ENCODE measurements at places on chromosomes 2 and 18. TPM values are rescaled to one million over a fixed set of nuclear protein-coding genes. Genes with fewer than 3 reads are reported as not detected.

DNA sequence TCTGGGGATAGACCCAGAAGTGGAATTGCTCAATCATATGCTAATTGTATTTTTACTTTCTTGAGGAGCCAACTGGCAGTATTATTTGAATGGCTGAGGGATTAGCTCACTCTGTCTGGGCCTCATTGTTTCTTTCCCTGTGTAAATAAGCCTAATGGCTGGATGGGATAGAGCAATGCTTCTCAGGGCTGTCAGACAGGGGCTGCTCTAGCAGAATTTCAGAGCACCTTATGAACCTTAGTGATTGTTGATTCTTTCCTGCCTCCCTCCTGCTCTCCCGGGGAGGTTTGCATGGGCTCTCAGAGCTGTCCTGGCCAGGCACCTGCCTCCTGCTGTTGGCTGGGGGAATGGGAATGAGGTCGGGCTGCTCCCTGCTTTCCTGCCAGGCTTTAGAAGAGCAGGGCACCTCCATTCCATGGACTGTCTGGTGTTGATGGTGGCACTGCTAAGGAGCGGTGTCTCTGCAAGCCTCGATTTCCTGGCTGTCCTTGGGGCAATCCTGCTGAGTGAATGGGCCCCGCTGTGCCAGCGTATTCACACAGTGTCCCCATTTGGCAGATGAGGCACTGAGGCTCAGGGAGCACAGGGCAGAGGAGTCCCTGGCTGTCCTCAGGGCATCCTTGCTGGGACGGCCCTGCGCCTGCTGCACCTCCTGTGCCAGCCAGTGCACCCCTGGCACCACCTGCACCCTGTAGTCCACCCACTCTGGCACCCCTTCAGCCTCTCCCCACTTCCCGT lies 468.2 kb upstream of the HS6ST1 start:
- no peaks in the 10 kb centered on the region for H3K36me3 ChIP-seq
- no peaks in the 10 kb centered on the region for H3K27me3 ChIP-seq
- DNase-seq, result no peak
- no peak overlapping the region for H3K27ac ChIP-seq

DLGAP1 gene
- total RNA-seq, result 0.45 TPM

GRCh38 chr2:240437861-240438809 lies 2.7 kb downstream of the GPC1 start:
- peaks cover 19% of the 10 kb centered on the region for H3K27me3 ChIP-seq
- H3K4me3 ChIP-seq, result no peak overlapping the region
- H3K4me1 ChIP-seq, result peaks cover 14% of the 10 kb centered on the region
- DNase-seq, result peak; percentile 75
- H3K36me3 ChIP-seq, result no peaks in the 10 kb centered on the region

DNA sequence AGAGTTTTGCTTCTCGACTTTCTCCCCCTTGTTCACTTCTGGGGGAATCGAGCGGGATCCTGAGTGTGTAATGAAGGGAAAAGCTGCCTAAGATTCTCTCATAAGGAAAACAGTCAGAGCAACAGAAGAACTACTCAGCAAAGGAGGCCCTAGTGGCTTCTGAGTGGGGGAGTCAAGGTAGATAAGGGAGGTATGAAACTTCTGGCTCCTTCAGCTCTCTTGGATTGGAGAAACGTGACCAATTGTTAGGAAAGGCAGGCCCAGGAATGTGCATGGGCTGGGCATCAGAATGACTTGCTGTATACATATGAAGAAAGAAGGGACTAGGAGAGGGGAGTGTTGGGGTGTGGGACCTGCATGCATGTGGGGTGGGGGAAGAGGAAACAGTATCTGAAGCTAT lies 73.1 kb downstream of the KCNS3 start:
- peaks cover 2% of the 10 kb centered on the region for H3K27me3 ChIP-seq
- DNase-seq, result no peak
- no peaks in the 10 kb centered on the region for H3K4me1 ChIP-seq
- H3K27ac ChIP-seq, result no peak overlapping the region
- H3K36me3 ChIP-seq, result no peaks in the 10 kb centered on the region

- H3K4me1 ChIP-seq, result no peaks in the 10 kb centered on the region
- no peak overlapping the region for H3K4me3 ChIP-seq
- H3K27ac ChIP-seq, result no peak overlapping the region
- peaks cover 4% of the 10 kb centered on the region for H3K27me3 ChIP-seq
- H3K36me3 ChIP-seq, result no peaks in the 10 kb centered on the region
These were observed 157.5 kb upstream of the CAVIN2 start for GRCh38 chr2:192004188-192004963.

DNA sequence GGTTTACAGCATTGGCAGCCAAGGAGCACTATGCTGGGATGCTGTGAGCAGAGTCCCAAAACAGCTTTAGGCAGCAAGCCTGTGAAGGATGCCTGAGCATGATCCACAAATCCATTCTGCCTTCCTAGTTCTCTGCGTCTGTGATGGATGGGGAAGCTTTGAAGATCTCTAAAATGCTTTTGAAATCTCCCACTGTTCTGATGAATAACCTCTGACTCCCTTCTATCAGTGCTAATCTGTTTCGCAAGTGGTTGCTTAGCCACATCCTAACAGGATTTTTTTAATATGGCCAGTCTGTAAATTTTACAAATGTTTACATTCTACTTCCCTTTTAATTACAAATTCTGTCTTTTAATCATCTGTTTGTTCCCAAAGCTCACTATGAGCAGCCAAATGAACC lies 319.2 kb downstream of the GULP1 start:
- no peaks in the 10 kb centered on the region for H3K4me1 ChIP-seq
- H3K36me3 ChIP-seq, result no peaks in the 10 kb centered on the region
- H3K27me3 ChIP-seq, result no peaks in the 10 kb centered on the region
- no peak for DNase-seq

KCNG3 gene
- not detected for total RNA-seq

LOXHD1 gene
- not detected for total RNA-seq

- peaks cover 3% of the 10 kb centered on the region for H3K36me3 ChIP-seq
- peak overlapping the region; percentile 8 for H3K27ac ChIP-seq
- no peak for DNase-seq
- peaks cover 63% of the 10 kb centered on the region for H3K4me1 ChIP-seq
- H3K27me3 ChIP-seq, result no peaks in the 10 kb centered on the region
- H3K4me3 ChIP-seq, result no peak overlapping the region
These were observed 8.8 kb downstream of the RAB1A start for GRCh38 chr2:65120990-65121693.

DNA sequence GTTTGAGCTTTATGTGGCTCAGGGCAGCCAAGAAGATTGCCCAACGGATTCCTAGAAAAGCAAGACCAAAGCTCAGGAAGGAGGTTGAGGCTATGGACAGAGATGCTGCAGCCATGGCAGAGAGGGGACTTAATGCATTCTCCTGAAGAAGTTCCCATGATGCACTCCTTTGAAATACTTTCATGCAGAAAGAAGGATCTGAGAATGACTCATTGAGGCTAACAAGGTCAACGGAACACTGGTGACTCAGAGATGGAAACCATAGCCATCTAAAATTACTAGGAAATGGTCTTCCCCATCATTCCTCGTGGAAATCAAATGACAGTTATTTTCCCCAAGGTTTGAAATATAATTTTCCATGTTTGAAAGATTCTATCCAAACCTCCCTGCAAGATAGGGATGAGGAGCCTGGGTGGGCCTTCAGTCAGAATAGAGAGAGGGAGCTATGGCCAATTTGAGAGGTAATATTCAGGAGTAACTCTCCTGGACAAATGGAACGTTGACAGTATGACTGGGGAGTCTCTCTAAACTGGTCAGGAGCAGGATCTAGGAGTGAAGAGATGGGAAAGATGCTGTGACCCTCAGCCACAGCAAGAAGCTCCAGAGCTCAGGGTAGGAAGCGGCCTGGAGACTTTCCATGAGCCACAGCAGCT lies 63.0 kb downstream of the REEP1 start:
- no peak overlapping the region for H3K4me3 ChIP-seq
- H3K27me3 ChIP-seq, result peaks cover 4% of the 10 kb centered on the region
- peaks cover 8% of the 10 kb centered on the region for H3K36me3 ChIP-seq
- H3K27ac ChIP-seq, result no peak overlapping the region
- H3K4me1 ChIP-seq, result peaks cover 21% of the 10 kb centered on the region

GRCh38 chr18:1982056-1982455 lies 589.2 kb downstream of the METTL4 start:
- no peaks in the 10 kb centered on the region for H3K36me3 ChIP-seq
- no peak for DNase-seq
- H3K27ac ChIP-seq, result no peak overlapping the region
- no peak overlapping the region for H3K4me3 ChIP-seq
- H3K27me3 ChIP-seq, result no peaks in the 10 kb centered on the region
- H3K4me1 ChIP-seq, result no peaks in the 10 kb centered on the region

DNA sequence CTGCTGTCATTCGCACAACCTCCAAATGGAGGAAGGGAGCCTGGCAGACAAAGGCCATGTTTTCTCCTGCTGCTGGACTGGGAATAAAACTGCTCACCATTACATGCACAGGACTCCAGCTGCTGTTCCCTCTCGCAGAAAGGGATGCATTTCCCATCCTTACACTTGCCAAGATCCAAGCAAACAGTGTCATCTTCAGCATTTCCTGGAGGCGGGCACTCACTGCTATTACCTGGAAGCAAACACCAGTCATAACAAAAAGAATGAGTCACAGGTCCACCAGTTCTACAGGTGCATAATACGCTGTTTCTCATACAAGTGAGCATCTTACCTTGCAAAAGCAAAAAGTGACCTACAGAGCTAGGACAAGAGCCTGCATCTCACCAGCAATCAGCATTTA lies 22.7 kb downstream of the IAH1 start:
- H3K27me3 ChIP-seq, result no peaks in the 10 kb centered on the region
- DNase-seq, result peak; percentile 40
- peaks cover 37% of the 10 kb centered on the region for H3K36me3 ChIP-seq
- peaks cover 39% of the 10 kb centered on the region for H3K4me1 ChIP-seq
- no peak overlapping the region for H3K4me3 ChIP-seq

PTPRN gene
- 0.24 TPM for total RNA-seq
